Hematopoietic multipotent progenitor cell treated with erythropoietin and hydrocortisone succinate and interleukin-3 and kit ligand, for 17 days (in vitro differentiated cells): ENCODE measurements at places on chromosomes 7 and 10.

- no peak for DNase-seq
These were observed 11.2 kb downstream of the LRIT2 start for GRCh38 chr10:84214046-84214572.

GRCh38 chr7:92678291-92678920 is 88.2 kb upstream of the FAM133B start:
- DNase-seq = no peak

- no peak for DNase-seq
These were observed 856 bp downstream of the SSMEM1 start for GRCh38 chr7:130208516-130208915.

- DNase-seq = no peak
These were observed 8.8 kb upstream of the FGL2 start for GRCh38 chr7:77208416-77208815.

DNA sequence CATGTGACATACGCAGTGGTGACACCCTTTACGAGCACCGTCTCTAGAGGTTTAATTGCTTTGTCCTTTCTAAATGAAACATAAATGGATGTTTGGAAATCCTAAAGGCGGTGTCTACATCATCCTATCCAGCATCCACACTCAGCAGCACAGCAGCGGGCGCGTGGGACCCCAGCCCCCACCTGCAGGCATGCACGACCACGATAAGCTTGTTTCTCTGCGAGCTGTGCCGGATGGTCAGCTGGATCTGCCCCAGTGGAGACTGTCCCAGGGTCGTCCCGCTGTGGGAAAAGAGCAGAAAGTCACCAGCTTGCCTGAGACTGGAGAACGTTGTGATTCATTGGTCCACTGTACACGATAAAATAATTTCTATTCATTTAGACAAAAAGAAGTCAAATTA is 34.2 kb upstream of the NCAPG2 start:
- DNase-seq = no peak

GRCh38 chr7:83824214-83824613 is 175.3 kb upstream of the SEMA3E start:
- DNase-seq = no peak

GRCh38 chr10:62456611-62457101 is 82.5 kb downstream of the ZNF365 start:
- DNase-seq = no peak

GRCh38 chr7:13792208-13792607 is 197.3 kb downstream of the ETV1 start:
- DNase-seq = no peak

- no peak for DNase-seq
These were observed 1.8 kb downstream of the PPP1R35 start for GRCh38 chr7:100434297-100435144.
